ENCODE measurements at places on chromosomes 13 and 19. TPM values are rescaled to one million over a fixed set of nuclear protein-coding genes. Genes with fewer than 3 reads are reported as not detected.

The ZNF229 gene
- total RNA-seq: 9.3 TPM

The KLK15 gene
- not detected for total RNA-seq

The LILRA1 gene
- total RNA-seq: not detected

The FAM83E gene
- 0.08 TPM for total RNA-seq

Measured in hair follicular keratinocyte (primary cell).